Pulmonary artery endothelial cell (primary cell): ENCODE measurements at places on chromosomes 7 and 10.

DNA sequence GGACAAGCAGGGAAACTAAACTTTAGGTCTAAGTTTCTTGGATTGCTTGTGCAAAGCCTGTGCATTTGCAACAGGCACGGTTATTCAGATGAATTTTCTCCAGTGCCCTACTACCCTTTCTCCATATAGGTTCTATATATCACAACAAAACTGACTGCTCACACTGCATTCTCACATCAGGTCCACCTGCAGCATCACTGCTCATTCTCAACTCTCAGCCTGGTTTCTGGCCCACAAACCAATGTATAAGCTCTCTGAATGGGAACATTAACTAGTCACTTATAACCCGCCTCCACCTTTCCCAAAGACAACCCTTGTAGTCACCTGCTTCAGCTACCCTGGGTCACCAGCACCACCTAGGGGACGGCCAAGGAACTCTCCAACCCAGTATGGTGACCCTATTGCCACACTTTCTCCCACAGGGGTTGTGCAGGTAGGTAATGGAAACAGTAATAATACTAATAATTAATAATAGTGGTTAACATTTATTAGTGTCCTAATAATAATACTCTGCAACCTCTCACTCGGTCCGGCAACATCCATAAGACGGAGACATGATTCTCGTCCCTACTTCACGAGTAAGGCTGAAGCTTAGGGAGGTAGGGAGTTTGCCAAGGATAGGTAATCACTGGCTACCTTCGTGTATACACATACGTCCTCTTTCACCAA, 97.3 kb downstream of the CLEC2L start:
- no peak for DNase-seq

DNA sequence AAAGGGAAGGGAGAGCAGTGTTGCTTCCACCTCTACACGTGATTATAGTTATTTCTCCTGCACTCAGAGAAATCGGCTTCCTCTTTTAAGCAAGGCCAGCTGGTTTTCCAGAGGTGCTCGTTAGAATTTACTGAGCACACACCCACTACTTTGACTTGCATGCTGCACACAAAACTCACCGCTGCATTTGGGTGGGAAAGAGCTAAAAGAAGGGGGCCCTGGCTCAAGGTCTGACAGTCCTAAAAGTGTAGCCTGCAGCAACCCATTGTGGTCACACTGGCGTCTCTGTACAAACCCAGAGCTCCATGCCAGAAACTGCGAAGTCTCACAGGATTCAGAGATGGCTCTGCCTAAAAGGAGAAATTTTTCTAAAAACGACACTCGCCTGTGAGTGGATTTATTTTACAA, 133.7 kb downstream of the SLC25A13 start:
- no peak for DNase-seq

GRCh38 chr7:1884583-1885350, 214.7 kb downstream of the ELFN1 start:
- DNase-seq, result no peak

- no peak for DNase-seq
These were observed at the start of gene CALHM1 for GRCh38 chr10:103458720-103459119. Gene CALHM1, minus strand, starts transcription at chr10:103458900. Its CDS starts 149 bp downstream, at chr10:103458751.
